ENCODE measurements at places on chromosomes 2 and 18.

GRCh38 chr2:42829671-42830440, 37.5 kb upstream of the HAAO start:
- DNase-seq = no peak

GRCh38 chr18:58325494-58325893, 281.5 kb downstream of the NEDD4L start:
- DNase-seq = no peak

DNA sequence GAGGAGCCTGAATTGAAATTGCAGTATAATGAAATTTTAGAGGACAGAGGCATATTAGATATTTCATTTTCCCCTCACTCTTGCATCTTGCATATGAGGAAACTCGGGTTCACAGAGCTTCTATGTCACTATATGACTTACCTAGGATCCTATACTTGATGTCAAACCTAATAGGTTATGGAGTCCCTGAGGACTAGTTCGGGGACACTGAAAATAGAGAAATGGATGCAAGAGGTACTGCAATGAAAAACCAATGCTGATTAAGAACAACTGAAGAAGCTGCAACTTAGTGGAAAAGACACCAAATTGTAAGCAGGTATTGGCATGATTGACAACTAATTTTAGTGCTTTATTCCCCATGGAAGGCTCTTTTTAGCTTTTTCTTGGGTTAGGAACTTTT, 210.1 kb downstream of the IKZF2 start:
- no peak for DNase-seq

GRCh38 chr2:196987298-196987648, 60.8 kb upstream of the PGAP1 start:
- DNase-seq = no peak

GRCh38 chr2:225100269-225100668, 58.0 kb upstream of the DOCK10 start:
- peak; percentile 54 for DNase-seq

DNA sequence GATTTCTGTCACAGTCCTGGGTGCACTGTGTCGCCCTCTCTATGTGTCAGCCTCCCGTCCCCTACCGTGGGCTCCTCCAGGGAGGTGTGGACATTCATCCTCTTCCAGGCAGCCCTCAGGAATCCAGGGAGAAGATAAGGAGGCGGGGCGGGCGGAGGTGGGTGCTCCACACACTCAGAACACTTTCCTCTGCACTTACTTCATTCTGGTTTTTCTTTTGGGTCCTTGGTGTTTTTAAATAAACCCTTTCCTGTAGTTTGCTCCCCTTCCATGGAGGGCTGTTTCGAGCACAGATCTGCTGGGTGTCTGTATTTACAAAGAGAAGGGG, 183.9 kb downstream of the FAM210A start:
- no peak for DNase-seq

DNA sequence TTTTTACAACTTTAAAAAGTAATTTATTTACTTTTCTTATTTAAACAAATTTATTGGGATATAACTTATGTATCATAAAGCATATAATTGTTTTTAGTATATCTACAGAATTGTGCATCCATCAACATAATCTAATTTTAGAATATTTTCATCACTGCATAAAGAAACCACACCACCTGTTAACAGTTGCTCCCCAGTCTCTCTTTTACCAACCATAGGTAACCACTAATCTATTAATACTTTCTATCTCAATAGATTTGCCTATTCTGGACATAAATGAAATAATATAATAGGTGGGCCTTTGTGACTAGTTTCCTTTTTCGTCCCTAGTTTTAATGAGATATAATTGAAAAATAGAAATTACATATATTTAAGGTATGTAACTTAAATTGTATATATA, 90.6 kb downstream of the ADAM23 start:
- no peak for DNase-seq

DNA sequence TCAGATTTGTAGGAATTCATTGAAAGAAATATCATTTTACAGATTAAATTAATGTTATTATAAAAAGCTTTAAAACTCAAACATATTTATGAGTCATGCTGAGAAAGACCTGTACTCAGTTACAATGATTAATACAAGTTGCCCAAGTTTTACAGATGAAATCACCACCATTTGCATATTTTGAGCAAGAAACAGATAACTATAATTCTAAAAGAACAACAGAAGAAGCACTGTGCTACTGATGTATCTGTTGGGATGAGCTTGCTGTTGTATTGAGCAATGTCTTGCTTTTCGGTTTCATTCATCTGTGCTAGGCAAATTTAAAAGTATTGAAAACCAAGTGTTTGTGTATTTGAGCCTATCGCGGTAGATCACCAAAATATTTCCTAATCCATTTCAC, 1589.1 kb upstream of the ZEB2 start:
- no peak for DNase-seq

GRCh38 chr2:144240656-144241339, 279.1 kb downstream of the ZEB2 start:
- DNase-seq = no peak

- DNase-seq = no peak
Observed at GRCh38 chr2:108226564-108226963, 13.2 kb upstream of the SULT1C3 start.

DNA sequence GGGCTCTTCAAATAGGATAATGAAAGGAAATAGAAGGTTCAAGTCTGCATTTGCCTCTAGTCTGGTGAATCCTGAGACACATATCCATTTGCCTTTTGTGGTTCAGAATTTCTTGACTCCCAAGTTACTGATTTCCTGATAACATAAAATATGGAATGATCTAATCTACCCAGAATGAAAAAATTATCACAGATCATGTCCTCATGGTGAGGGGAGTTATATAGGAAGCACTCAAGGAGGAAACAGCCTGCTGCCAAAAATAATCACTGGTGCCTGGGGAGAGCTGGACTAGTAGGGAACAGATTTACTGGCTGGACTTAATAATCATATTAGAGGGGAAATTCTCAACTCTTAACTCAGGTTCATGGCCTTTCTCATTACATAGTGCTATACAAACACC, 95.5 kb upstream of the STK17B start:
- no peak for DNase-seq

- DNase-seq = no peak
Observed at GRCh38 chr2:75458201-75458600, 102.5 kb downstream of the EVA1A start.

DNA sequence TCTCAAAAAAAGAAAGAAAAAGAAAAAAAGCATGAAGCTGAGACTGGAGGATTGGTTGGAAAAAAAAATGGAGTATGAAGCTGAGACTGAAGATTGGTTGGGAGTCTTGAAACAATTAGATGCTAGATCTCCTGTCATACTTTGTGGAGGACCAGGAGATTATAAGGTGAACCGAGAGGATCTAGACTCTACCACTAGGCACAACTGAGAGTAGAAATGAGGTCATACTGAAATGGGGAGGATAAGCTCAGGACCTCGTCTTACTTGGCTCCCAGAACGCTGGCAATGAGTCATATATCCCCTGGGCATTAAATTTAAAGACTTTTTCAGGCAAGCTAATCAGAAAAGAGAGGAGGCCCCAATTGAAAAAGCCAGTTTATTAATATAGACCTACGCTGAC, 3.3 kb upstream of the ORC2 start:
- DNase-seq = peak; percentile 45

DNA sequence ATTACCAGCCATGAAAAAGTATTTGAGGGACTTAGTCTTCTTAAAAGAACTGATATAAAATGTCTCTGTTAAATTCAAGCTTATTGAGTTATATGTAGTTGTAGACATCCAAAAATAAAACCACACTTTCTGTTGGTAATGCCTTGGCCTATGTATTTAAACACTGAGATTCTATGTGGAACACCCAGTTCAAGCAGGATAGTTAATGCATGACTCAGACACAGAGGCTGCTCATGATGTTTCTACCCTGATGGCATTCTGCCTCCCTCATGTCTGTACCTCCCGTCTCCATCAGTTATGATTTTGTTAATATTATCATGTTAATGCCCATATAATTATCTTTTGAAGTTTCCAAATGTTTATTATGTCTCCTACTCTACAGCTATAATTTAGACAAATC, 164.5 kb downstream of the XIRP2 start:
- peak; percentile 24 for DNase-seq

DNA sequence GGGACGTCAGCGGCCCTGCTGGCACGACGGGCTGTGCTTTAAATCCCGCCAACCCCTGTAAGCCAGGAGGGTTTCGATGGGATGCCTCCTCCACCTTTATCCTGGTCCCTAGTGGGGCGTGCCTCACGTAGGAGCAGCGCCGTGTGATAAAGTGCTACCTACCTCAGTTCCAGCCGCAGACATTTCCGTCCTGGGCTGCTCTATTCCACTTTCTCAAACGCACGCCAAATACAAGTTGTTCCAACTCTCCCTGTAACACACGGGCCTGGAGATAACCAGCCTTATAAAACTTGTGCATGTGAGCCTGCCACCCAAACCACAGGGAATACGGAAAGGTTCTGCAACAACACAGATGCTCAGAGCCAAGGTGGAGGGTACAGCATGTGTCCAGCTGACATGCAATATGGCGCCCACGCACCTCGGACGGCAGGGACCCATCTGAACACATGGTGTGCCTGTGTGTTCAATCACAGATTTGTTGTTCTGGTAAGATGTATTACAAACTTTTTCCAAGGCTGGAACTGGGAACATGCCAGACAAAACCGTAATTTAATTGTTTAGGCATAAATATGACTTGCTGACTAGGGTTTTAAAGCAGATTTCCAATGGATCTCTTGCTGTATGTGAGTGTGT, 47.7 kb downstream of the ZNF516 start:
- DNase-seq = no peak

- no peak for DNase-seq
Observed at GRCh38 chr2:240346753-240347372, 88.6 kb upstream of the GPC1 start.

DNA sequence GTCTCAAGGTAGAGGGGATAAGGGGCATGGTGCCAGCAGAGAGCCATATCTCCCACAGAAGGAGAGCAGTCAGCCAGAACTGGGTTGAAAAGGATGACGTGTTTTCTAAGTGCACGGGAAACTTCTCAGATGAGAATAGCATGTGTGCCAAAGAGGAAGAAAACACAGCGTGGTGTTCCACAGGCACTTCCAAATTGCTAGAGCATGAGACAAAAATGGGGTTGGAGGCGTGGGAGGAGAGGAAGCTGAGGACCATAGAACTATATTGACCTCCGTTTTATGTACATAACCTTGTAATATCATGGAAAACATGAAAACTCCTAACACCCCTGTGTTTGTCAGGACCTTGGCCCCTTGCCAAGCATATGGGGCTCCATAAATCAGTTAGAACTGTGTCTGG, 682.7 kb upstream of the RAB6C start:
- no peak for DNase-seq

GRCh38 chr2:240250985-240251847, 110.8 kb upstream of the OTOS start:
- DNase-seq = peak; percentile 78

DNA sequence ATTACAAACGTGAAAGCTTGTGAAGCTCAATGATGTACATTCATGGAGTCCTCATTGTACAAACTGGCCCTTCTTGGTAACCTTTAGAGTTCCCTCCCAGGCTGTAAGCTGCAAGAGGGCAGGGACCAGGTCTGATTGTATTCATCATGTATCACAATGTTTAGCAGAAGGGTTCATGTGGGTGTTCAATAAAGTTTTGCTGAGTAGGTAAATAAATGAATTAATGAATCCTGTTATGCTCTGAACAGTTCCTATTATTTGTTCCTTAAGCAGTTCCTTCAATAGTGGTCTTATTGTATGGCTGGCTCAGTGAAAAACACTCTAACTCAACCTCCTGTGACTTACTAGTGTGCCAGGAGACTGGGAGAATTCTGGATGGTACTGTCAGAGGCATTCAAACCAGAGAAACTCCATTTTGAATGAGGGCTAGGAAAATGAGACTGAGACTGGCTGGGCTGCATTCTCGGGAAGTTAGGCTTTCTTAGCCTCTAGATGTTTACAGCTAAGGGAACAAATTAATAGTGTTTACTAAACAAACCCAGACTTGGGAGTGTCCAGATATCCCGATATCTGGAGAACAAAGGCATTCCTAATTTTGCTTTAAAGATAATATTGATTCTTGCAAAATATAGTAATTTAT, 1.8 kb upstream of the ACVR1 start:
- DNase-seq = no peak

DNA sequence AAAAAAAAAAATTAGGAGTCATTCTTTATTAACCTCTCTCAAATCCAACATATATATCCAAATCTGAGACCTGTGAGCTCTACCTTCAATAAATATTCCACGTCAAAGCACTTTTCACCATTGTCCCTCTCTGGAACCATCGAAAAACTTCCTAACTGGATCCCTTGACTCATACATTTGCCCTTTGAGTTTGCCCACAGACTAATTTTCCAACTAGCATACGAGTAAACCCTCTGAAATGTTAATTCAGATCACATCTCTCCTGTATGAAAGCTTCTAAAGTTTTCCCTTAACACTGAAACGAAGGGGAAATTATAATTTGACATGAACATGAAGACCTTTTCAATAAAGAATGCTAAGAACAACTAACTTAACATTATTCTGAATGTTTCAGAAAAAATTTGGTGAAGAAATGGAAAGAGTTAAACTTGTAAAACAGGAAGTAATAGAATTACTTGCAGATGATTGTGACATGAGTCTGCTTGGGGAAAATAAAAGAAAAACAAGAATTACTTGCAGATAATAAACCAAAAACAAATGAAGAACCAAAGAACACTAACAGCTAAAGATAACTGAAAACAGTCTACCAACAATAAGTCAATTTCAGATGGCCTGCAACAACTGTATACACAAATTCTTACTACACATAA, 110.6 kb downstream of the C2orf74 start:
- DNase-seq = no peak

GRCh38 chr2:213149949-213150314, 1.5 kb downstream of the IKZF2 start:
- DNase-seq = no peak

GRCh38 chr2:137705296-137705695, 259.0 kb upstream of the HNMT start:
- peak; percentile 45 for DNase-seq

- DNase-seq = no peak
Observed at GRCh38 chr2:100205174-100205573, 62.8 kb upstream of the AFF3 start.

GRCh38 chr2:177147093-177147694, 65.4 kb upstream of the HNRNPA3 start:
- DNase-seq = no peak

DNA sequence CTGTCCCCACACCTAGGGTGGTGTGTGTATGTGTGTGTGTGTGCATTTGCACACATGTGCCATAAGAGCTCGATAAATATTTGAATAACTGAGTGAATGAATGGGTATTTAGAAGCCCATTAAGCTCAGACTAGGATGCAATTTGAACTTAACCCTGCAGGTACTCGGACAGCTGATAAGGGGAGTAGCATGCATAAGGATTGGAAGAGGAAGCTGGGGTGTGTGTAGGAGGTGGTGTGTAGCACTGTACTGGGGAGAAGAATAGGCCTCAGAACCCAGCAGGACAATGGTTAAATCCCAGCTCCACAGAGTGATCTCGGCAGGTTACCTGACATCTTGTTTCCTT, 1.8 kb upstream of the KCNF1 start:
- no peak for DNase-seq

- DNase-seq = no peak
Observed at GRCh38 chr18:48791636-48792105, 159.1 kb downstream of the SMAD7 start.
